Right ventricle myocardium inferior (tissue), 1 donor: ENCODE measurements at places on chromosomes 12 and 14. TPM values are rescaled to one million over a fixed set of nuclear protein-coding genes. Genes with fewer than 3 reads are reported as not detected.

ACOT6 gene
- not detected for total RNA-seq

PTCSC3 gene
- total RNA-seq, result not detected

TCTN2 gene
- total RNA-seq, result 3.3 TPM

PPP2R5C gene
- total RNA-seq, result 199 TPM

CDK2 gene
- 11.6 TPM for total RNA-seq

GALC gene
- 11.1 TPM for total RNA-seq

CBLN3 gene
- total RNA-seq, result 1.1 TPM

CDKN1B gene
- 38.0 TPM for total RNA-seq

IL26 gene
- total RNA-seq, result not detected

CFAP73 gene
- not detected for total RNA-seq

MIP gene
- total RNA-seq, result not detected

HOXC13 gene
- not detected for total RNA-seq

KRT6C gene
- total RNA-seq, result not detected

TRIM9 gene
- 0.62 TPM for total RNA-seq

CLEC7A gene
- 3.1 TPM for total RNA-seq

TMEM63C gene
- total RNA-seq, result 2.7 TPM

ADAM20 gene
- 0.35 TPM for total RNA-seq

MSRB3 gene
- 148 TPM for total RNA-seq

CATSPERB gene
- 2.4 TPM for total RNA-seq

C12orf60 gene
- total RNA-seq, result 2.0 TPM
